ENCODE measurements at places on chromosomes 1 and 21.
A peak's percentile ranks its signal among the peaks of the same experiment; 100 is the strongest.

DNA sequence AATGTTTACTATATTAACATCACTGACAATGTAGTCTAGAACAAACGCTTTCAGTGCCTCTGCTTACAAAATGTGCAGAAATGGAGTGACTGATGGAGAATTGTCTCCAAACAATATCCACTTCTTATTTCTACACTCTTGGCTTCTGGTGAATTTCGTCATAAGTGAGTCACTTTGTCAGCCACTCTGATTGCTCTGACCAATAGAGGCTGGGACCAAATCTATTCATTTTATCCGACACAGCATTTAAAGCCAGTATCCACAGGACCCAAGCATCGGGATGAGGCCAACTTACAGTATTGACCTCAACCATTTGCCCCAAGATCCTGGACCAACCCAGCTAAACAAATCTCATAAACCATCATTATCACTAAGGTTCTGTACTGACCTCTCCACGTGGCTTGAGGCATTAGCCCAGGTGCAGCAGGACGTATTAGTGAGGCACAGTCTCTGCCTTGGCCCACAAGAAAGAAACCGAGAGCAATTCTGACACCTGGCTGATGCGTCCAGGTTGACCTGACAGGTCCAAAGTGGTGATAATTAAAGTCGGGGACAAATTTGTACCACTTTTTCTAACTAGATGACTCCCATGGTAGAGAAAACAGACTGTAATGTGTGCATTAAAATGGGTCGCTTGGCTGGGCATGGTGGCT lies 53.3 kb upstream of the ERO1B start:
- no peak for DNase-seq

- DNase-seq: no peak
Measured at GRCh38 chr1:42691157-42691498, 8.9 kb downstream of the YBX1 start.

DNA sequence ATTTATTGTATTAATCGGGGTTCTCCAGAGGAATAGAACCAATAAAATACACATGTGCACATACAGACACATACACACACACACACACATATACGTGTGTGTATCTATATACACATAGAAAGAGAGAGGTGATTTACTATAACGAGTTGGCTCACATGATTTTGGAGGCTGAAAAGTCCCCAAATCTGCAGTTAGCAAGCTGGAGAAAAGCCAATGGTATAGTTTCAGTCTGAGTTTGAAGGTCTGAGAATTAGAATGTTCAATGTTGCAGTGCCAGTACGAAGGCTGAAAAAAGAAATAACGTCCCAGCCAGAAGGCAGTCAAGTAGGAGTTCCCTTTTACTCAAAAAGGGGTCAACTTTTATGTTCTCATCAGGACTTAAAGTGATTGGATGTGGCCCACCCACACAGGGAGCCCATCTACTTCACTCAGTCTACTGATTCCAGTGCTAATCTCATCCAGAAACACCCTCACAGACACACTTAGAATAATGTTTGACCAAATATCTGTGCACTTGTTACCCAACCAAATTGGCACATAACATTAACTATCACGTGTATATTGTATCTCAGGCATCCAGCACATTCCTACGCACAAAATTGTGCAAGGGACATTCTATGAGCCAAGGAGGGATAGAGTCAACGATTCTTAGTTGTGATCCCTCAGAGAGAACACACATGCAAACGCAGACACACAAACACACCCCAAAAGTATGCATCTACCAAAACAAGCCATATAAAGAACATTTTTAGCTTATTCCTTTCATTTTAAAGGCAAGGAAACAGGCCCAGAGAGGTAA lies 195.5 kb upstream of the DUSP10 start:
- no peak for DNase-seq

DNA sequence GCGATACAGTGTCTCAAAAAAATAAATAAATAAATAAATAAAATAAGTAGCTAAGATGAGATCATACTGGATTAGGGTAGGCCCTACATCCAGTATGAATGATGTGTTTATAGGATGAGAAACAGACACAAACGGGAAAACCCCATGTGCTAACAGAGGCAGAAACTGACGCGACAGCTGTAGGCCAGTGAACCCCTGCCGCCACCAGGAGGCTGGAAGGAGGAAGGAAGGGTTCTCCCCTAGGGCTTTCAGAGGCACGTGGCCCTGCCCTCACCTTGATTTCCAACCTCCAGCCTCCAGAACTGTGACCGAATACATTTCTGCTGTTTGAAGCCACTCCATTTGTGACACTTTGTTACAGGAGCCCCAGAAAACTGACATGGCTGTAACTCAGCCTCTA lies 38.5 kb downstream of the CHD5 start:
- peak; percentile 73 for DNase-seq

DNA sequence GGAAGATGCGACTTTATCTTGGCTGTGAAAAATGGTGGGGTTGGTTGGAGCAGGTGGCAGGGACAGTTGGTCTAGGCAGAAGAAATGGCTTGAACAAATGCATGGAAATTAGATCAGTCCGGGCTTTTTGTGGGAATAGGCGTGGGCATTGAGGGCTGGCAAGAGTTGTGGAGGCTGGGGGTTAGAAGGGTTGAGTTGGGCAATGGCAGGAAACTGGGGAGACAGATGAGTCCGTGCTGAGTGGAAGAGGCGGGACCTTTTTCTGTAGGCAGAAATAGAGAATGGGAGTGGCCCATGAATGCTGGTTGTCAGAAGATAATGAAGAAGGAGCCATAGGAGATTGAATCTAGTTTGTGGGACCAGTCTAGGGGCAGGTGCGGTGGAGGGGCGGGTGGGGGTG lies 6.9 kb downstream of the PDPN start:
- no peak for DNase-seq

GRCh38 chr21:26138615-26139257 lies 31.8 kb downstream of the APP start:
- DNase-seq: no peak

DNA sequence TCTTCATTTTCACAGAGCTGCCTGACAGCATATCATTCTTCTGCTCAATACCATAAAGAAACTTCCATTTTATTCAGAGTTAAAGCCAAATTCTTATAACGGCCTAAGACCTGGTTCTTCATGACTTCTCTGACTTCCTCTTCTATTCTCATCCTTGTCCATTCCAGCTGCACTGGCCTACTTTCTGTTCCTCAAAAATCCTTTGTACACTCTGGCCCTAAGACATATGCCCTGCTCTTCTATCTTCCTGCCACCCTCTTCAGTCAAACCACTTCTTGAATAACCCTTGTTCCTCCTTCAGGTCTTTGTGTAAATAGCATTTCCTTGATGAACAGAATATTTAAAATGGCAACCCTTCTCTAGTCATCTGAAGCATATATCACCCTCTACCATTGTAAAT lies 1338.7 kb upstream of the ADGRL2 start:
- no peak for DNase-seq

DNA sequence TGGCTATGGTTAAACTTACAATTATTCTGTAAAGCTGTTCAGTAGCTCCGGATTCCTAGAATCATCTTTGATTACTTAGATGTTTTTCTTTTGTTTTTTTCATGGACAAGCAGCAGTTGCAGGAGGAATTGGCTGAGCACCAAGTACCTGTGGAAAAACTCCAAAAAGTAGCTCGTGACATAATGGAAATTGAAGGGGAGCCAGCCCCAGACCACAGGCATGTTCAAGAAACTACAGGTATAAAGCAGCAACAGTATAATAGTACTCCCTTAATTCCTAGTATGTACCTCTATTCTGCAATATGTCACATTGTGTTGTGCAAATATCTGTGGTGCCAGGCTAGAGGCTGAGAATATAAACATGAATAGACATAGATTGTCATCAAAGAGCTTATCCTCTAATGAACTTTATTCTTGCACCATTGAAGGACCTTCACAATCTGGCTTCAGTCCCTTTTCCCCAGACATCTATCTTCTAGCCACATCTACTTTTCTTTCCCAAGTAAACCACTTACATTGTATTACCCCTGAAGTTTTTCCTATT lies 132.3 kb upstream of the BMP8A start:
- no peak for DNase-seq

- DNase-seq: no peak
Measured at GRCh38 chr1:117812869-117813511, 116.4 kb downstream of the GDAP2 start.

- peak; percentile 64 for DNase-seq
Measured at GRCh38 chr1:67307251-67308060, at the start of gene IL12RB2. Gene IL12RB2 (plus strand): TSS chr1:67307873. CDS start chr1:67320369, 12,496 bp downstream.

- DNase-seq: peak; percentile 82
Measured at GRCh38 chr1:15836772-15837669, 10.5 kb upstream of the SPEN start.

- peak; percentile 53 for DNase-seq
Measured at GRCh38 chr1:171484760-171485374, 463 bp upstream of the PRRC2C start.

DNA sequence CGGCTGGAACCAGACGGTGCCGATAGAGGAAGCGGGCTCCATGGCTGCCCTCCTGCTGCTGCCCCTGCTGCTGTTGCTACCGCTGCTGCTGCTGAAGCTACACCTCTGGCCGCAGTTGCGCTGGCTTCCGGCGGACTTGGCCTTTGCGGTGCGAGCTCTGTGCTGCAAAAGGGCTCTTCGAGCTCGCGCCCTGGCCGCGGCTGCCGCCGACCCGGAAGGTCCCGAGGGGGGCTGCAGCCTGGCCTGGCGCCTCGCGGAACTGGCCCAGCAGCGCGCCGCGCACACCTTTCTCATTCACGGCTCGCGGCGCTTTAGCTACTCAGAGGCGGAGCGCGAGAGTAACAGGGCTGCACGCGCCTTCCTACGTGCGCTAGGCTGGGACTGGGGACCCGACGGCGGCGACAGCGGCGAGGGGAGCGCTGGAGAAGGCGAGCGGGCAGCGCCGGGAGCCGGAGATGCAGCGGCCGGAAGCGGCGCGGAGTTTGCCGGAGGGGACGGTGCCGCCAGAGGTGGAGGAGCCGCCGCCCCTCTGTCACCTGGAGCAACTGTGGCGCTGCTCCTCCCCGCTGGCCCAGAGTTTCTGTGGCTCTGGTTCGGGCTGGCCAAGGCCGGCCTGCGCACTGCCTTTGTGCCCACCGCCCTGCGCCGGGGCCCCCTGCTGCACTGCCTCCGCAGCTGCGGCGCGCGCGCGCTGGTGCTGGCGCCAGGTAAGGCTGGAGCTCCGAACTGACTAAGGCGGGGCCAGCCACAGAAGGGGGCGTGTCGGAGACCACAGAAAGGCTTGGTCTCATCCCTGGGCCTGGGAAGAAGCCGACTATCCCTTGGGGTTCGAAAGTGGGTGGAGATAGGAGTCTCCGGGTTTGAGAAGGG lies 486 bp downstream of the SLC27A3 start:
- DNase-seq: peak; percentile 79

GRCh38 chr1:32886004-32886827 lies at the start of gene HPCA:
Gene HPCA (plus strand): TSS chr1:32886491. CDS start chr1:32888899, 2,408 bp downstream.
- DNase-seq: peak; percentile 75
